ENCODE measurements at places on chromosomes 1 and 21. TPM values are rescaled to one million over a fixed set of nuclear protein-coding genes. Genes with fewer than 3 reads are reported as not detected.

DNA sequence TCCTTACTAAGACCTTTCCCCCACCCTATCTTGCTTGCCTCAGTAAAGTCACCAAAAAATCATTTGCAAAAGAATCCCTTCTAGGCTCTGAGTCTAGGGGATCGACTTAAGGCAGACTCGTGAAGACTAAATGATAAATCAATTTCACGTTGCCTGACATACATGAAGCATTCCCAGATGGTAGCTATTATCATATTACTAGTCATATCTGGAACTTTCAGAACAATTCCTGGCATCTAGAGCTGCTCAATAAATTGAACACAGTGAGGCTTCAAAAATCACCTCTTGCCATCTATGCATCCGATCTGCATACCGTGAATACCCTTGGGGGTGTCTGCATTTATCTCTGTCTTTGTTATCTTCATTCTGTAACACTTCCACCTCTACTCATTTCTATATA is 49.6 kb upstream of the DAB1 start:
- DNase-seq = no peak

DNA sequence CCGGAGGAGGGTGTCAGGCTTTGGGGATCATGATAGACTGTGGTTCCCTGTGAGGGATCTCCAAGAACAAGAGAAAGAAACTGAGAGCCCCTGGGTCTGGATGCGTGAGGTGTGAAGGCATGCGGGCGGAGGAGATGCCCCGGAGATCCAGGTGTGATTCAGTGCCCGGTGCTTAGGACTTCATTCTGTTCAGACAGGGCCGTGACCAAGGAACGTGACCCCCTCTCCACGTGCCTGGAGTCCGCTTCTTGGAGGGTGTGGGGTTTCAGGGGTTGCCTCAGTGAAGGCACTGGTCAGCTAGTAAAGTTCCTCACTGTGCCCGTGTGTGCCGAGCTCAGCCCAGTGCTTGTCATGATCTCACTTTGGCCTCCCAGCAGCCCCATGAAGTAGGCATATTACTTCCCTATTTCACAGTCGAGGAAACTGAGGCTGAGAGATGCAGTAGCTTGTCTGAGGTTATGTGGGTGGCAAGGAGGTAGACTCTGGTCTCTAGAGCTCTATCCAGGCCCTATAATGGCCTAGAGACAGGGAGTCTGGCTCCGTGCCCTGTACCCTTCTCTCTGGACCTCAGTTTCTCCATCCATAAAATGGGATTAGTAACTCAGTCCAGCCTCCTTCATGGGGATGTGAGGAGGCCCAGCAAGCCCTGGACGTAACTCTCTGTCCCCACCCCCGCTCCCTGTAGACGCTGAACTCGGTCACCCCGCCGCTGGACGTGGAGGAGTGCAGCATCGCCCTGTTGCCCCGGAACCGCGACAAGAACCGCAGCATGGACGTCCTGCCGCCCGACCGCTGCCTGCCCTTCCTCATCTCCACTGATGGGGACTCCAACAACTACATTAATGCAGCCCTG is 81.0 kb downstream of the PTPRU start:
- no peak for DNase-seq

GRCh38 chr1:144551107-144551542 is 41.6 kb upstream of the PPIAL4F start:
- DNase-seq = no peak

DNA sequence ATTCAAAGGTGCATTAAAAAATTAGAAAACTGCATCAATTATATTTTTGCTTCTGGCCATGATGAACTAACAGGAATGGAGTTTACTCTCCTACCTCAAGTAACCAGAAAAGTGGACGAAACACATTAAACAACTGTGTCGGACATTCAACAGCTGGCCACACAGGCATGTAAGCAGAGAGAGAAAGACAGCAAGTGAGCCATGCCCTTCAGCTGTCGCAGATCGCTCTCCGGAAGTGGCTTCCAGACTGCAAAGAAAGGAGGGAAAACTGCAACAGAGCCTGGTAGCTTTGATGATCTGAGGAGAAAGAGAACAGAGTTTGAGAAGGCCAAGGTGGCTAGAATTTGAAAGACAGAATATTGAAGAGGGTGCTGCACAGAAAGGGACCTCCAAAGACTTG is 557.2 kb downstream of the MATN1 start:
- DNase-seq = no peak

DNA sequence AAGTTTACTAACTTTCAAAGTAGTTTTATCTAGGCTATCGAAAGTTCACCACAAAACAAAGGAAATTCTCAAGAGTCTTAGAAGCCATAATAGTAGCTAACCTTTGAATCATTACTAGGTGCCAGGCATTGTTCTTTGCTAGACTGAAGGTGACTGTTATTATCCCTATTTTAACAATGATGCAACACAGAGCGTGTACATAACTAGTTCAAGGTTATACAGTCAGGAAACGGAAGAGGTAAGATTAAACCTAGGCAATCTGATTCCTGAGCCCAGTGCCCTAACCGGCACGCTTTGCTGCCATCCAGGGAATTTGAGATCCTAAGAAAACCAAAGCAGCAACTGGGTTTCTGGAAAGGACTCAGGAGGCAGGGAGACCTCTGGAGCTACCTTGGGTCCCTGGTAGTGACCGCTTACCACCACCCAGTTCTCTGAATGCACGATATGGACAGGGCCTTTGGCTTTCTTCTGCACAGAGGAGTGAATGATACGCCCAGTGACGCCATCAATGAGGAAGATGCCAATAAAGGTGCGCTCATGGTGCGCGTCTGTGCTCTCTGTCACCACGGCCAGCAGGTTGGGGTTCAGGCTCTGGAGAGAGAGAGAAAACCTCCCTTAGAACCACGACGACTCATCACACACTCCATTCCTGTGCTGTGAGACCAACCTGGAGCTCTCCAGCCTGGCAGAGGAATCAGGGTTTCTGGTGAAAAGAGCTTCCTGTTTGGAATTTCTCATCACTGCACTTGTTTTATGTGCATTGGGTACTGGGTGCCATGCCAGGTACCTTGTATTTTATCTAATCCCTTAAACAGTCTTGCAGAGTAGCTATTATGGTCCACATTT is 13.1 kb upstream of the UBR4 start:
- DNase-seq = no peak

- no peak for DNase-seq
Measured at GRCh38 chr1:169809370-169810095, 14.8 kb upstream of the METTL18 start.

DNA sequence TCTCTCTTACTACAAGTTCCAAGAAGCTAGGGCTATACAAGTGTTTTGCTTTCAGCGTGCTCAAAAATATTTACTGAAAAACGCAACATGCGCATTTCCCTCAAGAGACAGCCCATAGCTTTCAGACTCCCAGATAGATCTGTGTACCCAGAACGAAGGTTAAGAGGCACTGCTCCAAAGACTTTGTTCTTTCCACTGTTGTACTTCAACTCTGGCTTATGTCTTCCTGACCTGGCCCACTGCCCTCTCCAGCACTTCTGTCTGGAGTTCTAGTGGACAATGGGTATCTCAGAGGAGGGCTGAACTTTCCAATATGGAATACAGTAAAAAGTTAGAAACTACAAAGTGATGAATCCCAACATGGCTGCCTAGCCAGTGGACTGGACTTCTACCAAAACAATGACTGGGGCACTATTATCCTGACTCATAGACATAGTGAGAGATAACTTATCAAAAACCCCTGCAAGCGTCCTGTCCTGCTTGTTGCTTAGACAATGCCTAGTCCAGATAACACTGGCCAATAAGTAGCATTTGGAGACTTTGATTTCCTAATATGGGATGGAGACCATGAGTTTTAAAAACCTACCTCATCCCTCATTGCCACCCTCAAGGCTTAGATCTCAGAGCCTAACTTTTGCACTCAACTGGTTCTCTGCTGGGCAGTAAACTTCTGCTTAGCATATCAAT is 8.8 kb upstream of the ADAR start:
- DNase-seq = no peak

- DNase-seq = no peak
Measured at GRCh38 chr1:230878591-230878990, 10.3 kb upstream of the C1orf198 start.

DNA sequence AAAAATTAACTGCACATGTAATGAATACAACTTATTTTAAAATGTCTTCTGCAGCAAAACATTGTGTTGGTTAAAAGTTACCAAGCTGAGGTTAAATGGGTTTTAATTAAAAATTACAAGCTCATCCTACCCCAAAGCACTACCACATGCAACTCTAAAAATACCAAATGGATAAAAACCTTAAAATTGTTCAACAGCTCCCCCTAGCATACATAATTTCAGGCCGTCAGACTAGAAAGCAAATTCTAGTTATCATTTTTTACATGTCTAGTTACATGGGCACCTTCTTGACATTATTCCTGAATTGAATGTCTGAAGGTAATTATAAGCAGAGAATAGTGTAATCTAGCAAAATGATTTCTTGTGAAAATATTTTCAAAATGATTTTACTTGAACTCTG is 176.5 kb downstream of the C1orf21 start:
- DNase-seq = no peak

DNA sequence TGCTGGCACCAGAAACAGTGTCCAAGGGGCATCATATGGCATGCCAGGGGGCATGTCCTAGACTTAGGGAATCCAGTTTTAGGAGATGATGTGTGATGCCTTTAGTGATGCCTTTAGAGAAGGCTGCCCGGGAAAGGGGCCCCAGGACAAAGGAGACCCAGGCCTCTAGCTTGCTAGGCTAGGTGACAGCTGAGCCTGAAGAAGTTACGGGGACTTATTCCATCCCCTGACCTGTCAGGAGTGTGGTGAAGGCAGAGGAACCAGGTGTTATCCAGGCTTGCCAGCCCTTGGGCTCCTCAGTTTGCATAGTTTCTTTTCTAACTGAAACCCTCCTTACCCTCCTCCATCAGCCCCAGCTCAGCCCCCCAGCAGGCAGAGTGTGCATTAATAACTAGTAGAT is 269.7 kb upstream of the CSF3R start:
- DNase-seq = no peak

GRCh38 chr1:23562137-23562876 is 3.0 kb upstream of the ID3 start:
- DNase-seq = peak; percentile 97

The TESK2 gene
- total RNA-seq = 1.3 TPM

The NBPF9 gene
- 4.0 TPM for total RNA-seq

The LCE1D gene
- total RNA-seq = not detected

The IVL gene
- not detected for total RNA-seq

The MYOM3 gene
- total RNA-seq = 326 TPM

Data from heart right ventricle (tissue), 16 donors.